ENCODE measurements at places on chromosomes 12 and 14.
A peak's percentile ranks its signal among the peaks of the same experiment; 100 is the strongest.

DNA sequence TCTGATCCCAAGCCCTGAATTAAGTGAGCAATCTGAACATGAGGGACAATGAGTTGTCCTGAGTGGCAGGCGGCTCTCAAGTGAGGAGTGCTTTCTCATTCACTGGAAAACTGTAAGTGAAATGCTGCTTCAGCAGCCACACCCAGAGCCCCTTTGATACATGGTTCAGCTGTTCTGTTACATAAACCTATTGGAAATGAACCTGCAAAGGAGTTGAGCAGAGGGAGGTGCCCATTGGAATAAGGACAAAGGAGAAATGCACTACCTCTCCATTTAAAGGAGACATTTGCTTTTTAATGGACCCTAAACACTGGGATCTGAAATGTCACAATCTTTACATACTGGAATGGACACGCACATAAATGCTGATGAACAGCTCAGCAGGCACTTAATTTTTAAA lies 169.9 kb downstream of the CACNA1C start:
- no peak for DNase-seq

DNA sequence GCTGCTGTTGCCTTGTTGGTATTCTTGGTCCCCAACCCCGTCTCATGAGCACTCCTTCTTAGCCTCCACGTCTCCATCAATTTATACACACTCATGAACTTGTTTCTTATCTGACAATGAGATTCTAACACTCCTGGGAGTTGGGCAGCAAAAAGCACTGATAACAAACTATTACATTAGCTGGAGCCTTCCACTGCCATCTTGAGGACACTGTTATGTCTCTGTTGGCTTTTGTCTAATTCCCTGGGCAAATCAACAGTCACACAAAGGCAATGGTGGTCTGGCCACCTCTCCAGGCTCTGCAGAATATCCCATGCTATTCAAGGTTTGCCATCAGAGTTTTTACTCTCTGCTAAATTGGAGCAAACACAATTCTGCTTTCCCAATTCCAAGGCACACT lies 117.8 kb upstream of the COCH start:
- no peak for DNase-seq

DNA sequence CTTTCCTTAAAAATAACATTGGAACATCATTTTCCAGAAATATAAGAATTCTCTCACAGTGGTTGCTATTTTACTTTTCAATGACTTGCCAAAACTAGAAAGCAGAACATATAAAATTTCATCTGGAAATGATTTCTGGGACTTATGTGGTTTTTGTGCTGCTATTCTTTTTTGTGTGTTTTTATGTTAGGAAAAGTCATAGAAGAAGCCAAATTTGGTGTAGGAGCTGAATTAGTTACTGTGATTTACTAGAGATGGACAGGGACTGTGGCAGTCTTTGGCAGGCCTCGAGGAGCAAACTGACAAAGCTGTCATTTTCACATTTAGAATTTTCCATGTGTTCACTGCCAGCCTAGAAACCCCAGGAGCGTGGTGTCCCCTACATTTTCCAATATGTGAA lies 38.3 kb upstream of the LDHB start:
- no peak for DNase-seq

GRCh38 chr14:66288511-66288910 lies 197.7 kb upstream of the CCDC196 start:
- no peak for DNase-seq

GRCh38 chr12:64395739-64396138 lies 5.2 kb upstream of the C12orf56 start:
- DNase-seq = peak; percentile 13

DNA sequence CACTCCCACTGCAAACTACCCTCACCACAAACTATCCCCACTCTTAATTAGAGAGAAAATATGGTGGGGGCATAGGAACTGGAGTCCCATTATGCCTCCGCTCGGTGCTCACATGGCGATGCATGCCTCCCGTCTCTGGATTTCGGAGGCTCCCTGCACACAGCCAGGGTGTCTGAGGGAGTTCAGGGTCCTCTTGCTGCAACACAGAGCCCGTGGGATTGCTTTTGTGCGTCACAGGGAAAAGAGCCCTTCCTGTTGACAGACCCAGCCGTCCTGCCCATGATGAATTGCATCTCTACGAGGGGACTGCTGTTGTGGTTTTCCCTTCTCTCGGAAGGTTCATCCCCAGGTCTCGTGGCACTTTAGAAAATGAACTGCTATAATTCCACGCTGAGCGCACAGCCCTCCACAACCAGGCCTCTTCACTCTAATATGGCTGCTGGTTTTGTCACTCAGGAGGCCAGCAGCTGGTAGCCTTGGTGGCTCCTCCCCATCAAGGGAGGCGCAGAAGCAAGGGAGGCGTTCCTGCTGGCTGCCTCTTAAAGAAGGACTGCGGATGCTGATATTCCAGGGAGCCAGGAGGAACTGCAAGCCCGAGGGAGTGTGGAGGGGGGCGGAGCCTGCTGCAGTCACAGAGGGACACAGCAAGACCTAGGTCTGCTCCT lies 158.0 kb downstream of the KCNA5 start:
- peak; percentile 54 for DNase-seq

DNA sequence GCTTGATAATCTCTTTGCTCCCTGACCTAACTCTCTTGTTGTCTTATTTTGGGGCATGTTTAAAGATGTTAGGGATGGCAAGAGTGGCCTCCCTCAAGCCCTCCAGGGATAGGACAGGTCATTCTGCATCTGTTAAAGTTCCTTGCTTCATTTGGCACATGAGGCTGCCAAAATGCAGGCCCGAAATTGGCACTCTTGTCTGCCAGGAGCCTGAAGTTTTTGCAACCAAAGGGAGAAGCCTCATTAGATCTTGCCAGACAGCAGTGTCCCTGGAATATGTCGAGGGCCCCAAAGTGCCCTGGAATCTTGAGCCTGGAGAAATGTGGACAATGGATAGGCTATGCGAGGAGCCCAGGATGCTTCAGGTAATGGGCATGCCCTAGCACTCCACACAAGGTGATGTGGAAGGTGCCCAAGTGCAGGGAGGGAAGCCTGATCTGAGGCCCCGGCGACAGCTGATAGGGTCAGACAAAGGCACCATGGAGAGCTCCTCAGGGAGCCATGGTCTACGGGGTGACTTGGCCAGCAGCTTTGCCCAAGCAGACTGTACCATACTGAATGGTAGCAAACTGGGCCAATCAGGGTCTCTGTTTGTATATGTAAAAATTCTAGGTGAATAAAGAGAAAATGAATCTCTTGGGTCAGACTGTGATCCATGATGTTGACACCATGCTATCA lies 173.0 kb upstream of the WSCD2 start:
- no peak for DNase-seq

DNA sequence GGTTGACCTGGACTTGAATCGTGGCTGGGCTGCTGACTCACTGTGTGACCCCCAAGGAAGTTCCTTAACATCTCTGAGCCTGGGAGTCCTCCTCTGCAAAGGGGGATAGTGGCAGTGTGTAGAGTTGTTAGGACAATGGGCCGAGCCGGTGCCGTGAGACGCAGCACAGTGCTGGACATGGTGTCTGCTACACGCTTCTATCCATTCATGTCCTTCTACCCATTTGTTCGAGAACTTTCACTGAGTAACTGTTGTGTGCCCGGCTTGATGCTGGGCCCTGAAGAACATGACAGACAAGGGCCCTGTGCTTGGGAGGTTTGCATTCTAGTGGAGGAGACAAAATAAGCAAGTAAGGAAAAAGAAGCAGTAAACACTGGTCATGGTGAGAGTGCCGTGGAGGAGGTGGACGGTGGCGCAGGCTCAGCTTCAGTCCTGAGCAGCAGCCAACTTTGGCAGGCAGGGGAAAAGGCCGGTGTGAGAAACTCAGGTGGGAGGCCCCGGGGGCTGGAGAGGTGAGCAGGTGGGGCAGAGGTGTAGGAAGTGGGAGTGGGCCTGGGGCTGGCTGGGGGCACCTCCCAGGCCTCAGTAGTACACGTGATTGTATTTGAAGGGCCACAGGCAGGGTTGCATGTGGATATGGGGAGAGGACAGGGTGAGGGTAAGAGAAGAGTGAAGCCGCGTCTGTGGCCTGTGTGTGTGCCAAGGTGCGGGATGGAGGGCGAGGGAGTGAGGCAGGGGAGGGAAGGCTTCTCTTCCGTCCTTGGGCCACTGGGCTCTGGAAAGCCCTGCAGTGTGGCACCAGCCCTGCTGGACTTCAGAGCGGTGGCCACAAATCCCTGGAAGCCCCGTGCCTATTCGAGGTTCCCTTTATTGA lies 13.8 kb downstream of the VASH1 start:
- no peak for DNase-seq

DNA sequence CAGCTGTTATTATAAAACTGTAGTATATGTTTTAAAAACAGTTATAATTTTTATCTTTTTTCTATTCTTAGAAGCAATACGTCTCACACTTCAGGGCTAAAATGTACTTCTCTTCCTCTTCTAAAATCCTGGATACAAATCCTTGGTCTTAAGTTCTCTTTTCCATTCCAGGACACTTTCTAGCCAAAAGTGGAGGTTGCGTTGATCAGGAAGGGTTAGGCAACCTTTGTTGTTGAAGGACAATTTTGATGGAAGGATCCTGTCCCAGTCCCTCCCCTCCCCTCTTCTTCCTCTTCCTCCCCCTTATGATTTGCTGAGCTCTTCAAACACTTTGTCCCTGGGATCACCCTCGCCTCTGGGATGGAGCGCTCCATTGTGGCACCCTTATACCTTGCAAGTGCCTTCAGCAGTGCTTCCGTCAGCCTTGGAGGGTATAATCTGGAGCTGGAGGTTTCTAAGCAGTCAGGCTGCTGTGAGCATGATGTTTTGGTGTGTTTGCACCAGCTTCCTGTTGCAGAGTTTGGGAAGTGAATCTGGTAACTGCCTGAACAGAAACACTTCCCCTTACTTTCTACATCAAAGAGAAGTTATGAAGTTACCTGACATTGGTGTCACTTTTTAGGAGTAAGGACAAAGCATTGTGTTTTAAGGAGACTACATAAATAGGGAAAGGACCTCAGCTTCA lies 87.4 kb upstream of the SLC38A2 start:
- no peak for DNase-seq

Measured in IMR-90 (cell line).